Stimulated activated CD8-positive, alpha-beta memory T cell treated with anti-CD3 and anti-CD28 coated beads, Interleukin-7, amount 100 ng/mL, for 1 hour (primary cell): ENCODE measurements at places on chromosomes 16 and 17.
A peak's percentile ranks its signal among the peaks of the same experiment; 100 is the strongest.

GRCh38 chr16:67842509-67843342 lies 606 bp downstream of the THAP11 start:
- peak; percentile 15 for DNase-seq

GRCh38 chr17:17119533-17119932 lies 77.3 kb downstream of the MPRIP start:
- peak; percentile 25 for DNase-seq

- DNase-seq: no peak
These were observed 1453.7 kb downstream of the CDH8 start for GRCh38 chr16:60582528-60582927.

DNA sequence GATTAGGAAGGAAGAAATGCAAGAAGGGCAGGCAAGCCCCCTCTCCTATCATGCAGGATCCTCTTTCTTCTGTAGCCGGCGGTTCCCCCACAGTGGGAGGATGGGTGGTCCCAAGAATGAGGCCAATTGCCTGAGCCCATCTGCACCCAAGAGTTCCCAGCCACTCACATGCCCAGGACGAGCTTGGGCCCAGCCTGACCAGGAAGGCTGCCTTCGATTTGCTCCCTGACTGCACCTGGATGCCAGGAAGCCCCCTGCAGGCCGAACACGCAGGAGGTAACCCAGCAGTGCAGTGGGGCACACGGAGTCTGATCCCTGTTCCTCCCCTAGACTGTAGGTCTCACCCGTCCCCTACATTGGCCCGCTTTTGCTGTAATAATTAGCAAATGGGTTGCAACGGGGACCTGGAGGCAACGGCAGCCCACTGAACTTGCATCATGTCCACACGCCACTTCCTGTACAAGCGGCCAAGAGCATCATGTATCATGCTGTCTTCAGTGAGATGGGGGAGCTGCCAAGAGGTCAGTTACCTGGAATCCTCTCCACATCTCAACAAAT lies 67.5 kb downstream of the AMFR start:
- DNase-seq: no peak

- DNase-seq: no peak
These were observed 177.2 kb downstream of the TMEM132E start for GRCh38 chr17:34756637-34757021.

GRCh38 chr17:41390411-41390938 lies 6.9 kb downstream of the KRT31 start:
- DNase-seq: no peak

GRCh38 chr16:83517398-83517797 lies 290.4 kb upstream of the HSBP1 start:
- DNase-seq: no peak

- no peak for DNase-seq
These were observed 21.8 kb upstream of the ZKSCAN2 start for GRCh38 chr16:25279491-25279890.

GRCh38 chr17:43772877-43773648 lies 5.7 kb downstream of the DUSP3 start:
- DNase-seq: no peak

GRCh38 chr16:85652431-85653221 lies 36.1 kb downstream of the GINS2 start:
- no peak for DNase-seq

DNA sequence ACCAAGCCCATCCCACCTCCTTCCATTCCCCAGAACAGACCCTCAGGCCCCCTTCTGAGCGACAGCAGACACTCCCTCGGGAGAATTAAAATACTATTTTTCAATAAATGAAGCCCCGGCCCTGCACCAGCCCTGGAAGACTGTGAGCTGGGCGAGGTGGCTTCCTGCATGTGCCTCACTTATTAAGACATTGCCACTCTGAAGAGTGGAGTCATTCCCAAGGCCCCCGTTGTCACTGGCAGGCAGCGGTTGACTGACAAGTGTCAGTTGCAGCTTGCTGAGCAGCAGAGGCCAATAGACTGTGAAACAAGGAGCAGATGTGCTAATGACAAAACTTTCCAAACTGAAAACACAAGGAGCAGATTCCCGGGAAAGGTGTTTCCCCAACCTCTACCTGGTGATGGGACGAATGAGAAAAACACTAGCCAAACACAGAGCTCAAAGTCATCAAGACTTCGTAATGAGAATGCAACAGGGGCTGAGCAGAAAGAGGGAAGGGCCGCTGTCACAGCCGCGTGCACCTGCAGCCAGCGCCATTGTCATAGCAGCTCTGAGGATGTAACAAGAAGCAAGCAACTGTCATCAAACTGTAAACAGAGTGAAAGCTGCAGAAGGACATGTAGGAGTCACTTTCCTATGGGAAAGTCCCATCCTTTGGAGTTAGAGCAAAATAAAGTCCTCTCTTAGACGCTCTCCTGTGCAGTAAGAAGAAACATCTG lies 232.1 kb downstream of the C16orf78 start:
- DNase-seq: no peak

DNA sequence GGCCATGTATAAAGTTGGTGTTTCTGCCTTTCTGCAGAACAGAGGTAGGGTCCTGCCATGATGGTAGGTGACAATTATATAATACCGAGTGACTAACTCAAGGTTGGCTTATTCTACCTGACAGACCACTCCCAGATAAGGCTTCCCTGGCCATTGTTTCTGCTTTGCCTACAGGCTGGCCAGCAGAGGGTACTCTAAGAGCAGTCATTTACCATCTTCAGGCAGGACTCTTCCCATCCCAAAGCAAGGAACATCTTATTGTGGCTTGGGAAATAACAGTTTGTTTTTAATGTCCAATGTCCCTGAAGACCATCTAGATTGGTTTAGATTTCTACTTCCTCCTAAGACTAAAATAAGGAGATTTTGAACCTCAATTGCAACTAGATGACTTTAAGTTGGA lies 74.1 kb downstream of the SNX11 start:
- no peak for DNase-seq

- no peak for DNase-seq
These were observed 2.7 kb downstream of the SOCS1 start for GRCh38 chr16:11253009-11253994.

DNA sequence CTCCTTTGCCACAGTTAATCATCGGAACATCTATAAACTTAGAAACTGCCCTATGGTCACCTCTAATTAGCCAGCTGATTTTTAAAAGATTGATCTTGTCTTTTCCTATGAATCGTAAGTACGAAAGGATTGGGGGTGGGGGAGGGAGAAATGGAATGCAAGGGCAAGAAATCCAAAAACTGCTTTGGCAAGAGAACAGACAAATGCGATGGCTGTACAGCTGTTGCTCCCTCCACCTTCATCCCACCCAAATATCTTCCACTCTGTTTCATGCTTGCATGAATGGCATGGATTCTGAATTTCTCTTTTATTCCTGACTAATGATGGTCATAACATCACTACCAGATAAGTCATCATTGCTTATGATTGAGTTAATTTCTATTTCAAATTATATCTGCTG lies 165.7 kb downstream of the STX8 start:
- DNase-seq: no peak

GRCh38 chr16:55279598-55279997 lies 44.4 kb upstream of the IRX6 start:
- DNase-seq: no peak

DNA sequence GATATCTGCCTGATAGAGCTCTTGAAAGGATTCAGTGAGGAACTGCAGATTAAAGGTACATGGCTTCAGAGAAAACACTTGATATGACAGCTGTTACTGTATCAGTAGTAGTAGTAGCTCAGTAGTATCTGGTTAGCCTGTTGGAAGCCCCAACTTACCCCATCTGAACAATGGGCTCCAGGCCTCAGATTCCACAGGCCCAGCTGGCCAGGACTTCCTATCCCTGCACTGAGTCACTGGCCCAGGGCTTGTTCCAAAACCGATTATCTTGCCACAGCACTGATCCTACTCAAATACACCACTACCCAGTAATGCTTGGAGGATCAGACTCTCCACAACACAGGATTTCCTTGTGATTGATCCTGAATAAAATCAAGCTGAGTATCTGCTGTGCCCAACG lies 32.6 kb downstream of the DCUN1D3 start:
- no peak for DNase-seq

GRCh38 chr17:18070861-18071340 lies 16.8 kb upstream of the DRG2 start:
- DNase-seq: no peak

DNA sequence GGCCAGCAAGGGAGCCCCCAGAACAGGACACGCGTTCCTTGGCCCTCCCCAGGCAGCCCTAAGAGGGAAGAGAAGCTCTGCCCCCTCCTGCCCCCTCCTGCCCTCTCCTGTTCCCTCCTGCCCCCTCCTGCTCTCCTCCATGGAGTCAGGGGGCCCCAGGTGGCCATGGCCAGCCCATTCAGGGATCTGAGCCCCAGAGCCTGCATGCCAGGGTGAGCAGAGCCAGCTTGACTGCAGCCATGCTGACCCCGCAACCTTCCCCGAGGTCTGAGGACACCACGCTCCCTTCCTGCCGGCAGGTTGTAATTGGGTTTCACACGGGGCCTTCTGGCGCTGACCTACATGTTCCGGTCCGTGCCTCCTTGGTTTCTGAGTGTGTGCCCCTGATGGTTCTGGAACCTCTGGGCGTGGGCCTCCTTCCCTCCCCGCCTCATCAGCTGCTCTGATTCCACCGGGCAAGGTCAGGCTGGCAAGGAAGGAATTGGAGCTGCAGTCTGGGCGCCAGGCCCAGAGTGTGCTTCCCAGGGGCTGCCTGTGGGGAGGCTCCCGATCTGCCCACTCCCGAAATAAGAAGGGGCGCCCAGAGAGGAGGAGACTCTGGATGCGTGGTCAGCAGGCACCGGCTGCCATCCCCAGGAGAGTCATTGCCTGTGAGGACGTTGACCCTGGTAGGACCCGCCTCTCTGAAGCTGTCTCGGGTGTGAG lies 23.7 kb upstream of the NPTX1 start:
- DNase-seq: no peak

GRCh38 chr16:68749432-68749831 lies 12.3 kb downstream of the CDH1 start:
- DNase-seq: no peak

- DNase-seq: no peak
These were observed 537.4 kb upstream of the CDH5 start for GRCh38 chr16:65829076-65829475.

DNA sequence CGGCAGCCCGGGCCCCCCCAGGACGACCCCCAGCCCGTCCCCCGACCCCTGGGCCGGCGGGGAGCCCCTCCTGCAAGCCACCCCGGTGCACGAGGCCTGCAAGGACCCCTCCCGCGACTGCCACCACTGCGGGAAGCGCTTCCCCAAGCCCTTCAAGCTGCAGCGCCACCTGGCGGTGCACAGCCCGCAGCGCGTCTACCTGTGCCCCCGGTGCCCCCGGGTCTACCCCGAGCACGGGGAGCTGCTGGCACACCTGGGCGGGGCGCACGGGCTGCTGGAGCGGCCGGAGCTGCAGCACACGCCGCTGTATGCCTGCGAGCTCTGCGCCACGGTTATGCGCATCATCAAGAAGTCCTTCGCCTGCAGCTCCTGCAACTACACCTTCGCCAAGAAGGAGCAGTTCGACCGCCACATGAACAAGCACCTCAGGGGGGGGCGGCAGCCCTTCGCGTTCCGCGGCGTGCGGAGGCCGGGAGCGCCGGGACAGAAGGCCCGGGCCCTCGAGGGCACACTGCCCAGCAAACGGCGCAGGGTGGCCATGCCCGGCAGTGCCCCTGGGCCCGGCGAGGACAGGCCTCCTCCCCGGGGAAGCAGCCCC lies 15.6 kb upstream of the ZFPM1 start:
- DNase-seq: peak; percentile 53

GRCh38 chr17:5131146-5131715 lies 15.4 kb downstream of the USP6 start:
- no peak for DNase-seq

DNA sequence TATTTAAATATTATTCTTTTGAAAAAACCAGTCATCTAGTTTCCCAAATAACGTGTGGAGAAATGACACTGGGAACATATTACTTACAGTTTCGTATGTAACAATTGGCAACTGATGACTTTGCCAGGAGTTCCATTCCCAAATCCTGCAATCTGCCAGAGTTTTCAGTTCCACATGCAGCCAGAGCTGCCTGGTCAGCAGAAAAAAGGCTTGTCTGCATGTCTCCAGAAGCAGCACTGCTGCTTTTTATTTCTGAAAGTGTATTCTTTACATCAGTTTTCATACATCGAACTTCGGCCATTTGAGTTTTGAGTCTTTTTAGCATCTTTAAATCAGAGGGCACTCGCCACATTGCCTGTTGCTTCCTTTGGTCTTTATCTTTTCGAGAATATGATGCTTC lies 78.4 kb downstream of the TRIM37 start:
- no peak for DNase-seq

- peak; percentile 70 for DNase-seq
These were observed at the start of gene TMEM107 for GRCh38 chr17:8176197-8176940. TMEM107 (minus strand) TSS chr17:8176380; CDS start chr17:8176286, 94 bp downstream.

DNA sequence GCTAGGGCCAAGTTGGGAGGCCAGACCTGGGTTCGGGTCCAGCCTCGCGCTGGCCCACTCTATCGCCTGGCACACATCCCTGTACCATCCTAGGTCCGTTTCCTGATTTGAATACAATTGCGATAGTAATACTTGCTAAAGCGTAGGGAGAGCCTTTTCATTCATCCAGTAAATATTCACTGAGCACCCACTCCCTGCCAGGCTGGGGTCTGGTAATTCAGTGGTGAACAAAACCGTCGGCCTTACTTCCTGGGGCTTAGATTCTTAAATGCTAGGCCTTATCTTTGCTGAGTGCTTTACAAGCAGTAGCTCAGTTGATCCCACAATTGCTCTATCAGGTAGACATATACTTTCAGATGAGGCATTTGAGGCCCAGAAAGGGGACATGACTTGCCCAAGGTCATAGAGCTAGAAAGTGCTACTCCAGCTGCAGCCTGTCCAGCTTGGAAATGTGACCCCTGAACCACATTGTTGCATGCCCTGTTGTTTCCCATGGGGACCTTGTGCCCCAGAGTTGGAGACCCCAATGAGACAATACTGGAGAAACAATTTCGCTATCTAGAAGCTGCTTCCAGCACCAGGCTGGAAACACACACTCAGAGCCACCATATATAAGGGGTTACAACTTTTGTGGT lies 691 bp downstream of the USB1 start:
- no peak for DNase-seq

- no peak for DNase-seq
These were observed 6.2 kb upstream of the SLC7A6 start for GRCh38 chr16:68257906-68258800.

DNA sequence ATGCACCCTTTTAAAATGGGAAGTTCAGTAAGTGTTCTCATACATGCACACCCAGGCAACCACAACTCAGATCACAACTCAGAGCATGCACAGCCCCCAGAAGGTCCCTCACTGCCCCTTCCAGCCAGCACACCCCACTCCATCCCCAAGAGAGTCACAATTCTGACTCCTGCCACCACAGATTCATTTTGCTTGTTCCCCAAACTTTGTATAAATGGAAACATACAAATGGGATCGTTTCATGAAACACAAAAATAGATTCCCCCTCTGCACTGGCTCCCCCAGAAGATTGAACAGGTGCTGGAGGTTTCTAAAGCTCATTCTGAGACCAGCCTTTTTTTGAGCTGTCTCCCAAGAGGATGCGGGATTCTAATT lies 3.3 kb upstream of the TNFRSF13B start:
- DNase-seq: no peak

GRCh38 chr17:82366749-82367148 lies 4.8 kb upstream of the UTS2R start:
- DNase-seq: no peak
